ENCODE measurements at places on chromosomes 6 and 20.

GRCh38 chr6:37027036-37027720 is 21.7 kb downstream of the FGD2 start:
- DNase-seq, result no peak

DNA sequence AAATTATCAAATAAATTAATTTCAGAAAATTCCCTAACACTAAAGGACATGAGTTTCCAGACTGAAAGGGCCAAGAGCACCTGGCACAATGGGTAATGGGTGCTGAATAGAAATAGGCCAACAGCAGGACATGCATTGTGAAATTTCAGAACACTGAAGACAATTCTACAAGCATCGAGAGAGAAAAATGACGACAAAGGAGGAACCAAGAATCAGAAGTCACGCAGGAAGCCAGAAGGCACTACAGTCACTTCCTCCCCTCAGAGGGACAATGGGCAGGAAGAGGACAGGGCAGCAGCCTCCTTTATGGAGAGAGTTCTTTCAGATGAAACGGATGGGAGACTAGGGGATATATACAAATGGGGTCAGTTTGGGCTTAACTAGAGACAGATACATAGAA is 29.6 kb downstream of the PCNA start:
- no peak for DNase-seq

- DNase-seq, result no peak
Measured at GRCh38 chr20:43936104-43936770, 21.6 kb downstream of the TOX2 start.

GRCh38 chr20:23050847-23051627 is 1.6 kb upstream of the THBD start:
- DNase-seq, result no peak

- no peak for DNase-seq
Measured at GRCh38 chr6:54706844-54707605, 139.5 kb upstream of the FAM83B start.

DNA sequence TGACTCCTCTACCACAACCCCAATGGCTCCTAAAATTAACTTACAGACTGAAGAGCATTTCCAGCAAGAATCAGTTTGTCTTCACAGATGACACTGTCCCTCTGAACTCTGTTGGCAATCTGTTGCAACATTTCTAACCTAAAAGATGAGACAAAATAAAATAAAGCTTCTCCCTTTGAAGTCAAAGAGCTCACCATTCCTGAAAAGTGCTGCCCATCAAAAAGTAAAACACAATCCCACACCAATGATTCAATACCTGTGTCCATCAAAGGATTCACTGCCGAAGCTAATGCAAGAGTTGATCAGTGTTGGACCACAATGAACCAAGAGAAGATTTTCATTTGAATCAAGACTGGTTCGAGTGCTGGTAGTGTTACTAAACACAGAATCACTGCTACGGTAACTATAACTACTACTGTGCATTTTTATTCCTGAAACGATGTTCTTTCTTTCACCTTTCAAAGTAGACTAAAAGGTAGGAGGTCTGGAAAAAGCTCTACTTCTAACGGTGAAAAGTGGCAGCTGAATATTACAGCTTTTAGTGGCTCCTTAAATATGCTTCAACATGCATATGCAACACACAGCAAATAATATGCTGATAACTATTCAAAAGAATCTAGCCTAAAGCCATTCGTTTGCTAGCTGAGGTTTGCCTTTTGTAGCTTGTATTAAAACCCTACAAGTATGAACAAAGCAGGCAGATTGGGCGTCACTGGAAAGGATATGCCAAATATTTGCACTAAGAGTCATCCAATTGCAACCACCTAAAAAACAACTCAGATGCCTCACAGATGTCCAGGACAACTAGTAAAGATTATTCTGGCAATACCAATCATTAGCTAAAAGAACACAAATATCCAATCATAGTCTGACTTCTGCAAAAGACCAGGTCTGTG is at the start of gene DST:
DST (minus strand) TSS at position 524 of the 896 bp plus-strand sequence.
- no peak for DNase-seq

GRCh38 chr6:144160431-144161005 is 10.2 kb downstream of the STX11 start:
- no peak for DNase-seq

- DNase-seq, result no peak
Measured at GRCh38 chr20:31969991-31970390, 2.0 kb downstream of the XKR7 start.

GRCh38 chr6:21578523-21578922 is 15.0 kb upstream of the SOX4 start:
- no peak for DNase-seq

All from activated T-cell treated with anti-CD3 and anti-CD28 coated beads, Interleukin-2, amount 50 U/mL, for 1 hour (primary cell).